Hindlimb muscle (tissue), 1 donor: ENCODE measurements at places on chromosomes 7 and 10. TPM values are rescaled to one million over a fixed set of nuclear protein-coding genes. Genes with fewer than 3 reads are reported as not detected.

The BICC1 gene
- 14.9 TPM for polyA plus RNA-seq

The NME8 gene
- not detected for polyA plus RNA-seq

The LIPN gene
- not detected for polyA plus RNA-seq

The ZNF736 gene
- polyA plus RNA-seq: 9.5 TPM

The EGR2 gene
- polyA plus RNA-seq: 2.6 TPM

The CSTF2T gene
- polyA plus RNA-seq: 36.3 TPM

The DKK1 gene
- polyA plus RNA-seq: 0.44 TPM

The MTURN gene
- 104 TPM for polyA plus RNA-seq

The NEUROG3 gene
- polyA plus RNA-seq: not detected

The TPK1 gene
- polyA plus RNA-seq: 3.2 TPM

The CYP3A4 gene
- polyA plus RNA-seq: not detected

The MSS51 gene
- 47.4 TPM for polyA plus RNA-seq

The DENND2A gene
- 41.2 TPM for polyA plus RNA-seq

The ZDHHC6 gene
- polyA plus RNA-seq: 29.3 TPM

The CEP55 gene
- polyA plus RNA-seq: 6.0 TPM

The OPN4 gene
- 2.3 TPM for polyA plus RNA-seq

The KLF14 gene
- 1.5 TPM for polyA plus RNA-seq

The AGAP5 gene
- polyA plus RNA-seq: 14.6 TPM

The C10orf120 gene
- polyA plus RNA-seq: not detected

The CHN2 gene
- 10.5 TPM for polyA plus RNA-seq

The TEX36 gene
- not detected for polyA plus RNA-seq

The DNAJB6 gene
- polyA plus RNA-seq: 142 TPM

The PVRIG gene
- polyA plus RNA-seq: 10.1 TPM

The PDE6C gene
- polyA plus RNA-seq: 0.75 TPM

The TAS2R3 gene
- 0.66 TPM for polyA plus RNA-seq

The MYO3A gene
- 0.83 TPM for polyA plus RNA-seq

The IDI2 gene
- polyA plus RNA-seq: not detected

The BLOC1S2 gene
- 22.0 TPM for polyA plus RNA-seq

The CNTNAP2 gene
- 10.1 TPM for polyA plus RNA-seq

The EBLN1 gene
- not detected for polyA plus RNA-seq

The SLC13A1 gene
- polyA plus RNA-seq: not detected

The FAM131B gene
- 1.8 TPM for polyA plus RNA-seq

The CFAP69 gene
- polyA plus RNA-seq: 1.9 TPM

The CNNM1 gene
- polyA plus RNA-seq: not detected

The EVX1 gene
- polyA plus RNA-seq: not detected

The SPDYE8 gene
- 0.41 TPM for polyA plus RNA-seq
